Heart right ventricle (tissue), 16 donors: ENCODE measurements at places on chromosomes 5 and 9. TPM values are rescaled to one million over a fixed set of nuclear protein-coding genes. Genes with fewer than 3 reads are reported as not detected.

DNA sequence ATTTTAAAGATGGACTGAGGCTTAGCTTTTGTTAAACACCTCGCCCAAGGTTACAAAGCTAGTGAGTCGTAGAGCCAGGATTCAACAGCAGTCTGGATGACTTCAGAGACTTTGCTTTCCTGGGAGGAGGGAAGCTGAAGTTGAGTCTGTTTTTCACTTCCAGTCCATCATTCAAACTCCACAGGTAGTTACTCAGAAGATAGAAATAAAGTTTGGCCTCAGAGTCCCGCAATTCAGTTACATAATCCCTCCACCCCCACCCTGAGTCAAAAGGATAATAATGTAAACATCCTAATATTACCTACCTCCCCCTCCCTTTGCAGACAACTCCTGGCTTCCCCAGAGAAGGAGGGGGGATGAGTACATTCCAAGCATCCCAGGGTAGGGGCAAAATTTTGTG lies 8.1 kb downstream of the HBEGF start:
- no peak for DNase-seq

DNA sequence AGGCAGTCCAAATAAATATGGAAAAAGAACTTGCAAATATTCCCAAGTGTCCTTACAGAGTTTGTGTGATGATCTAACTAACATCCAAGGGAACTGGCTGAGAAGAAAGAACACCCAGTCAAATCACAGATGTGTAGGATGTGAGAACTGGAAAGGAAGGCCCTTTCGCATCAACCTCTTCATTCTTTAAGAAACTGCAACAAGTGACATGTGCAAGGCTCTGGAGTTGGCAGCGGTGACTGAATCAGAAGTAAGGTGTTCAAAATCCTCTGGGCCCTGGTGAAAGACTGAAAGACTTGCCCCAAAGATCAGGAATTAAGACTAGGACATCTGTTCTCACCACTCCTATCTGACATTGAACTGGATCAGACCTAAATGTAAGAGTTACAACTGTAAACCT lies 88.7 kb downstream of the RAPGEF1 start:
- no peak for DNase-seq

DNA sequence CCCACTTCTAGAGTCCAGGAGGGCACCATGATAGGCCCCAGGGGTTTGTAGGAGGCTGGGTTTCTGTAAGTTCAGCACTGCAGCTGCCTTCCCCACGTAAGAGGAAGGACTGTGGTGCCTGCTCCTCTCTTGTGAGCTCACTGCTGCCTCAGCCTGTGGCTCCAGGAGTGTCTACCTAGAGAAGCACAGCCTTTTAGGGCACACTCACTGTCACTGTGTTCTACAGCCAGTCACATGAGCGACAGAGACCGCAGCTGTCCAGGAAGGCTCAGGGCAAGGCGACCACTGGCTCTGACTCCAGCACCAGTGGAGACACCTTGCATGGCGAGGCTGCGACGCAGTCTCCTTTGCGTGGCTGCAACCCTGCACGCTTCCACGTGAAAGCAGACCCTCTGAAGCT lies 72.8 kb downstream of the OTULIN start:
- DNase-seq, result no peak

DNA sequence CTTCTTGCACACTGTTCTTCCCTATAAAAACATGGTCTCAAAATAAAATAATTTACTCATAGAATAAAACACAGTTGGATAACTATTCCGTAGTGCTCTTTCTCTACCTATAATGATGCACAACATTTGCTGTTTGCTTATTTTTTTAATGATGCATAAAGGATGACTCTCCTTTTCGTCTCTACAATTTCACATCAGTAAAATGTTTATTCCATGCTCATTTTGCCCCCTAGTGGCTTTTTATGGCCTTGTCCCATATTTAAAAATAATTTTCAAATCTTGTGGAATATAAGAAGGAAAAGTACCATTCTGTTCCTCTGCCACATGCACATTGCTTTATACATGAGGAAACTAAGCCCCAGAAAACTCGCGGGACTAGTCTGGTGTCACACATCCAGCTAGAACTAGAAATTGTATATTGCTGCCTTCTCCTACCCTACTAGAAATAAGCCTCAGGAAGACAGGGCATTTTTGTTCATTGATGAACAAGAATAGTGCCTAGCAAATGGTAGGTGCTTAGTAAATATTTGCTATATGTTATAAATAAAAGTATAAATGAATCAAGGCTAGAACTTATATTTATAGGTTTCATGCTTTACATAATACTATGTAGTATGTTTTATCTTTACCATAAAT lies 12.7 kb downstream of the KCTD16 start:
- DNase-seq, result no peak

- DNase-seq, result no peak
These were observed 316.1 kb downstream of the DMRT2 start for GRCh38 chr9:1366276-1366675.

DNA sequence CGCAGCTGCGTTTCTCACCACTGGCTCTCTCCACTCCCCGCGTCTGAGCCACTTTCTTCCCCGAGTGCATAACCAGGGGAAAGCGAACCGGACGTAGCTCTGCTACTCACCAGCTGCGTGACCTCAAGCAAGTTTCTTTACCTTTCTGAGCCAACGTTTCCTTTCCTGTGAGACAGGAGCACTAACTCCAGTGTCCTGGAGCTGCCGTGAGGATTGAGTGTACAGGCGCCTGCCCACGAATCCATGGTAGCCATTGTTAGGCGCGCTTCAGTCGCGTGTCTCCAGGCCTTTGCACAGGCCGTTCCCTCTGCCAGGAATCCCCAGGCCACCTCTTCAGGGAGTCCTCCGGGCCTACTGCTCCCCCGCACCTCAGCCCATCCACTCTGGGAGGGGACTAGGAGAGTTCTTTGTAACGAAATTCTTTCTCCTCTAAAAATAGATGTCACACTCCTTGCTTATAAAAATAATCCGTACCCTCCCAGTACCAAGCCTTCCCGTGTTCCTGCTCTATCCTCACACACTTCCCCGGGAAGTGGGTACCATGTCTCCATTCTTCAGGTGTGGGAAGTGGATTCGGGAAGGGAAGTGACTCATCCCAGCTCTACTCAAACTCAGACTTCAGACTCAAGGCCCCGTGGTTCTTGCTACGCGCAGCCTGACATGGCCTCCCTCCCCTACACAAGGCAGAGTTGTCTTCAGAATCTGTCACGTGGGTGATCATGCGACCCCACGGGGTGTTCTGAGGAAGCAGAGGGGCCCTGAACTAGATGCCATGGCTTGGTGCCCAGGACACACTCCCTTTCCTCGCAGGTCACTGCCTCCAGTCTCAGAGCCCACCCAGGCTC lies 16.1 kb upstream of the CRB2 start:
- peak; percentile 29 for DNase-seq

DNA sequence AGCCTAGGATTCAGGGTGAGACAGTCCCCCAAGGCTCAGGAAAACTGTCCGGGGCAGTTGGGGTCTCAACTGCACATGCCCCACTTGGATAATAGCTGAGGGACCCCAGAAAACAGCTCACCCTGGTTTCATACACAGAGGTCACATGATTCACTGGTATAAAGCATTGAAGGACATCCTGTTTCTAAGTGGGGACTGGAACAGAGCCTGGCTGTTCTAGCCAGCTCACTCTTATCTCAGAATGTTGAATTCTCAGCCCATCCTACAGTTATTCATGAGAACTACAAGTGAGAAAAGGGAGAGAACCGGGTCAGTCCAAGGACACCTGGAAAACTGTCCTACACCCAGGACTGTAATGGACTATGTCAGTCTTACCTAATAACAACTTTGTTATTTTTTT lies 170.9 kb downstream of the FGF1 start:
- DNase-seq, result no peak

GRCh38 chr9:120916588-120916987 lies 10.0 kb downstream of the TRAF1 start:
- no peak for DNase-seq

Gene PCDHGA3
- total RNA-seq, result 17.8 TPM

Gene FCN2
- total RNA-seq, result not detected
